ENCODE measurements at places on chromosomes 5 and 9. TPM values are rescaled to one million over a fixed set of nuclear protein-coding genes. Genes with fewer than 3 reads are reported as not detected.

Gene NR2F1-AS1
- 31.4 TPM for total RNA-seq

Gene CTNND2
- not detected for total RNA-seq

Gene GSN
- total RNA-seq = 461 TPM

Gene MARVELD2
- 0.17 TPM for total RNA-seq

Gene CARD9
- 1.3 TPM for total RNA-seq

Gene DNAI1
- total RNA-seq = 0.58 TPM

Gene TRIM7
- total RNA-seq = 5.3 TPM

Gene TENT4A
- 17.2 TPM for total RNA-seq

Gene IFNB1
- total RNA-seq = not detected

Gene PCSK1
- total RNA-seq = 0.15 TPM

Gene PCDHGA2
- total RNA-seq = 6.6 TPM

Gene RBM27
- 27.8 TPM for total RNA-seq
